AG10803 (cell line): ENCODE measurements at places on chromosomes 7 and 10.

- no peak for DNase-seq
Measured at GRCh38 chr10:2284071-2284470, 546.7 kb upstream of the ADARB2 start.

DNA sequence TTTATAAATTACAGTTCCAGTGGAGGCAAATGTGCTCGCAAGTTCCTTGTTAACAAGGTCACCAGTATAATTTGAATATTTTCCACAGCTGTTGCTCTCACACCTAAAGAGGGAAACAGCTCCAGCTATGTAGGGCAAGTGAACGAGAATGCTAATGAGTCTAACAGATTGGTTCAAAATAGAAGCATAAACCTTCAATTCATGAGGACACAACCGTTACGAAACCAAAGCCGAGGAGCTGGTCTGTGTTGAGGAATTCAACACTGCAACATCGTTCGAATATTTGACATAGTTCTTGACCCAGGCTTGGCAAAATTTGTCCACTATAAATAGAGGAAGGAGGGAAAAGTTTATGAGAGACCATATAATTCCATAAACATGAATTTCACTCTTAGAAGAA is 161.3 kb downstream of the KLF6 start:
- peak; percentile 79 for DNase-seq

DNA sequence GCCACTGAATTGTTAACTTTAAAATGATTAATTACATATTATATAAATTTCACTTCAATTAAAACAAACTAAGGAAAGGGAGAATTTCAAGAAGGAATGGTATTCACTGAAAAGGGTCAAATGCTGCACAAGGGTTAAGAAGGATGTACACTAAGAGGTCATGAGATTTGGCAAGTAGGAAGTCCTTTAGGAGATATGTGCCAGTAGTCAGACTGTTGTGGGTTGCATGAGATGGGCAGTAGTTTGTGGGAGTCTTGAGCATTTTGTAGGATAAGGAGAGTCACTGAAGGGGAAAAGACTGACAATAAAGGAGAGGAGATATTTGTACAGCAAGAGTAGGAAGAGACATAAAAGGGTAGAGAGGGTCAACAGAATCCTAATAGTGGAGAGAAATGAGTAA is 12.4 kb upstream of the PTPN12 start:
- DNase-seq: no peak

DNA sequence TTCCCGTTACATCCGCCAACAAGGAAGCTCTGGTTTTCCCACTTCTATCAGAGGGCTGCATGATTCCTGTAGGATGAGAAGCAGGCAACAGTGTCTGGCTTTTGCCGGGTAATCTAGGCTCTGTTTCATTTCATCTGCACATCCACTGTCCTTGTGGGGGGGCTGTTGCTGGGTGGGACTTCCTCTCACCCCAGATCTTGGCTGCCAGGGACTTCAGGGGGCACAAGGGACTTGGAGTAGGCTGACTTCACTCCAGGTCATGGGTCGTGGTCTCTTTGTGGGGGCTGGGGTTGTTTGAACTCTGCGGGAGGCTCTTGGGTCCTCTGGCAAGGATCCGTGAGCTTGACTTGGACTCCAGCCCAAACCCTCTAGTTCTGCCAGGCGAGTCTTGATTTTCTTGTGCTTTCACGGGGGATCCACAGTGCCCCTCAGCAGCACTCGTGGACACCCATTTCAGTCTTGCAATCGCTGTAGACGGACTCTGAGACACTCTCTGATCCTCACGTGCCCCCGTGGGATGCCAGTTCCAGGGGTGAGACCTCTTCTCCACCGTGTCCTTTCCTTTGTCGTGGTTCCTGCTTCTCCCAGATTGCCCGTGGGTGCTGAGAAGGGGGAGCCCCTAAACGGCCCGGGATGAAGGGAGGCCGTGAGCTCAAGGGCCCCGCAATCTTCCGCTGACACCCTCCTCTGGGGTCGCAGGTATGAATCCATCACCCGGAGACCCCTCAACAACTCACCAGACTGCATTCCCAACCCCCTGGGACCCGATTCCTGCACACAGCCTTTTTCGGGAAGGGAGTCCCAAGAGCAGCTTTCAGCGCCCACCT is 21.4 kb upstream of the ZNF273 start:
- no peak for DNase-seq

DNA sequence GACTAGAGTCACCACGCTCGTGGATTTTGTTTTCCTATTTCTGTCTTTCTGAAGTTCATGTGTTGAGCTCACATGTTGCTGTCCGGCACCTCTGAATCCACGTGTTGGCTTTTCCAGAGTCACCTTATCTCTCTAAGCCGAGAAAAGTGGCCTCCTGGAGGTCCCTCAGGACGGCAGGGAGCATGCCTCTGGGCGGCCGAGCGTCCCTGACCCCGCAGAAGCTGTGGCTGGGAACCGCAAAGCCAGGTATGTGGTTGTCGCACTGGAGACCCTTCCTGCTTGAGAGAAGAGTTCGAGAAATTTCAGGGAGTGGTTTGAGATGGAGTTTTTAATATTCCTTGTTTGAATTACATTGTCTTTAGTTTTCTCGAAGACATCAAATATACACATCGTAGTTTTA is 12.6 kb downstream of the IQCE start:
- DNase-seq: no peak

DNA sequence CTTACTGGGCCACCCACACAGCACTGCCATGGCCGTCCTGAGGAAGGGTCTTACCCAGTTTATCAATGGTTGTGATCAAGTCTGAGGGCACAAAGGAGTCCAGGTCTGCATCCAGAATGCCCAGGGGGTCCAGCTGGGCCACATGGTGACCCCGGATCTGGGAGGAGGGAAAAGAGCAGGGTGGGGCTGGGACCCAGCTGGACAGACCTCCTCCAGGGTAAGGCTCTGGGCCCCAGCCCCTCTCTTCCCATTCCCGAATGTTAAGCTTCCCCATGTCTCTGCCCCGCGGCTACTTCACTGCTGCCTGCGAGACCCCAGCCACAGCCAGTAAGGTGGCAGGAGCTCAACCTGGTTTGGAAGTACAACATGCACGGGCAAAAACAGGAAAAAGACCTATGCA is 9.5 kb downstream of the OGDHL start:
- DNase-seq: no peak

DNA sequence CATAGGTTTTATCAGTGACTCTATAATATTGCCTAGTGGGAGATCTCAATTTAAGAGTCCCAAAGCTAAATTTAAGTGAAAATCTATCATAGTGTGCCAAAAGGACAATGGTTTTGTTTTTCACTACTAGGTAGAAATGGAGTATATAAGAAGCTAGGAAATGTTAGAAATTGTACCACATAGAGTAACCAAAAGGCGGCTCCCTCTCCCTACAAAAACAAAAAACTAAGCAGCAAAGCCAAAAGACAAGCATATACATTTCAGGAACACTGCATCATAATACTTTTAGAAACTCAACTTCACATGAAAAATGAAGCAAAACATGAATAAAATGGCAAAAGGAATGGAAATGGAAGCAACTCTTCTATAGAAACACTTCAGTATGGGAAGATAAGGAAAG is 271.6 kb downstream of the CACNA2D1 start:
- DNase-seq: no peak

- DNase-seq: peak; percentile 85
Measured at GRCh38 chr7:130356876-130357611, 12.4 kb downstream of the CPA5 start.

DNA sequence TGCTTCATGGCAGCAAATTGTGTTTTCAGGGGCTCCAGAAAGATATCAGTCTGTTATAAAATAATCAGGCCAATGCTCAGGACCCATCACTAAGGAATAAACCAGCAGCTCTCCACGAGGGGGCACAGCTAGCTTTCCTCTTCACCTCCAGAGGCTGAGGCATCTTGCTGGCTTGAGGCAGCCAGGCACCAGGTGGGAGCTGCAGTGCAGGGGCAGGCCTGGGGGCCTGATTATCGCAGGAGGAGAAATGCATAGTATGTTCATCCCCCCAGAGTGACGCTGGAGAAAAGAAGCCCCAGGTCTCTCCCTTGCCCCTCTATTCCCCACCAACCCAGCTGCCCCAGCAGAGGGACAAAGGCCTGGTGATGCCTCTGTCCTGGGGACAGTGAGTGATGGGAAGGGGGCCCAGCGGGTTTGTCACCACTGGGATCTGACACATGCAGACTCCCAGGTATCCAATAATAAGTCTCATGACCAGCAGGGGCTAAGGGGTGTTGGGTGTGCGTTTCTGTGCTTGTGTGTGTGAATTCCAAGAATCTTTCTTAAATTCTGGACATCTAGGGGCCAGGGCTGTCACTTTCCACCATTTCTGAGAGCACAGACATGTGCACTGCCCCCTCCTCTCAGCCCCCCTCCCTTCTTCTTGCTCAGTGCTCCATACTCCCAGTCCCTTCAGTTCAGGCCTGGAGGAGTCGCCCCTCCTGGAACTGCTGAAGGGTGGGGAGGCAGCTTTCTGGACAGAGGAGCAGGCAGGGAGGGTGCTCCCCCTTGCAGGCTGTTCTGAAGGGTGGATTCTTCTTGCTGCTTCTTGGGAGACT is 128.1 kb upstream of the FAM20C start:
- DNase-seq: peak; percentile 71

DNA sequence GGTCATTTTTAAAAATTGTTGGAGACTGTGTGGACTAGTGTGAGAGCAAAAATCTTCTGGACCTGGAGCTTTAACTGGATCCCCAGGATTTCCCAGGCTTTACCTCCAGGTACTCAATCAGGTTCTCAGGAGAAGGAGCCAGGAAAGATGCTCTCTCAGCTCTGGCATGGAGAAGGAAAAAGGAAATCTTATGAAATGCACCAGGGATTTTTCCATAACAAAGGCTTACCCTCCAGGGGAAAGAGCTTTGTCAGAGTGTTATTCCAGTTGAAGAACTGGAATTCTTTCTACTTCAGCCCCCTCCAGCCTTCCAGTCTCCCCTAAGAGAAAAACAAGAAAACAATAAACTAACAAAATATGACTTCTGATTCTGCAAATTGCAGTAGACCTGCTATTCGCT is 436.7 kb upstream of the ANKRD30A start:
- DNase-seq: no peak

DNA sequence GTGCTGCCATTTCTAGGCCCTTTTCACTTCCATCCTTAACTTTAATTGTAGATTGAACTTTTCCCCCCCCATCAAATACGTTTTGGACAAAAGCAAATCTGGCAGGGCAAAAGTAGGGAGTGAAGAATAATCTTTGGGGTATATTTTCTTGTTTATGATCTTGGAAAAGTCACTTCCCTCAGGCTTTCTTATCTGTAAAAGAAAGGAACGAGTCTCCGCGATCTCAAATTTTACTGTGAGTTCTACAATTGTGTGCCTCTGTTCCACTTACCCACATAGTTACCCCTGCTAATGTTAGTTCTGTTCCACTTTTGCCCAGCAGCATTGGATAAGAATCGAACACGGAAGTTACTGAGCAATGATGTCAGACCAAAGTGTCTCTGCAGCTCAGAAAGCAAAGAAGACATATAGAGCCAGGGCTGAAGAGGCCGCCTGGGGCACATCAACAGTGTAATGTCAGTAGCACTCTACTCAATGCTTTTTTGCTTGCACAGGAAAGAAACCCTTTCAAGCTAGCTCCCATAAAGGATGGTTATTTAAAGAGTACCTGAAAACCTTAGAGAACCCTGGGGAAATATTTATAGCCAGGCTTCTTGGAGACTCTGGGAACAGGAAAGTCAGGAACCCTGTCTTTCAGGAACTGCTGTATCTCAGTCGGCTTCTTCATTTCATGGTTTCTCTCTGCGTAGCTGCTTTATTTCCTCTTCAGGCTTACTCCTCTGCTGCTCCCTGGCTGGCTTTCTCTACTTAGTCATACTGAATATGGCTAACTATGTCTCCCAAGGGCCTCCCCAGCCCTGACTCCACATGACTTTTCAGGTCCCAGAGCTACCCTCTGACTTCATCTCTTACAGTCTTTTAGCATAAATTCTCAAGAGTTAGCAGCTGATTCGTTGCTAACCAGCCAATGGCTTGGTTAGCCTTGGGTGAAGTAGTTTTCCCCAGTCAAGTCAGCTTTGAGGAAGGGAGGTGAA is 123.7 kb upstream of the FAM3C start:
- no peak for DNase-seq

- DNase-seq: no peak
Measured at GRCh38 chr10:117334926-117335325, 40.3 kb downstream of the PDZD8 start.

- no peak for DNase-seq
Measured at GRCh38 chr10:102630663-102631062, 13.6 kb upstream of the TRIM8 start.
